ENCODE measurements at places on chromosomes 16 and 17.

GRCh38 chr16:23141959-23142740 lies 7.1 kb downstream of the USP31 start:
- DNase-seq = no peak

GRCh38 chr17:61352408-61352770 lies 47.3 kb upstream of the TBX2 start:
- DNase-seq = no peak

DNA sequence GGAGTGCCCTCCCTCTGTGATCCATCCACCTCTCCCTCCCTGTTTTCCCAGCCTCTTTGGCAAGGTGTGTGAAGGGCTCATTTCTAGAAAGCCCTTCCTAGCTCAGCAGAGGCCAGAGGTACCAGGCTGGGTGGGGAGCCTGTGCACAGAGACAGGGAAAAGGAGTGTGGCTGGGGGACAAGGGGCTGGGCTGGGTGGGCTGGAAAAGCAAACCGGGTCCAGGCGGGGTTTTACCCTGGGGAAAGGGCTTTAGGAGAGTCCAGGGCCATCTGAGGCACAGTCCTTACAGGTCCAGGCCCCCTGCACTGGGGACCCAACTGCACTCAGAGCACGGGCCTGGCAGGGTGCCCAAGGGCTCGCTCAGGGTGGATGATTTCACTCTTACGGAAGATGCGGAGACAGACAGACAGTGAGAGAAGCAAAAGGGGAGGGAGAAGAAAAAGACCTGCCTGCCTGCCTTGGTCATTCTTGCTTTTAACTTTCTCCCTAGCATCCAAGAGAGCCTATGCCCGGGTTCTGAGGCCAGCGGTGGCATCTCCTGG lies 7.0 kb downstream of the CRHR1 start:
- DNase-seq = no peak

- peak; percentile 10 for DNase-seq
Observed at GRCh38 chr16:80346111-80346632, 194.6 kb upstream of the DYNLRB2 start.

DNA sequence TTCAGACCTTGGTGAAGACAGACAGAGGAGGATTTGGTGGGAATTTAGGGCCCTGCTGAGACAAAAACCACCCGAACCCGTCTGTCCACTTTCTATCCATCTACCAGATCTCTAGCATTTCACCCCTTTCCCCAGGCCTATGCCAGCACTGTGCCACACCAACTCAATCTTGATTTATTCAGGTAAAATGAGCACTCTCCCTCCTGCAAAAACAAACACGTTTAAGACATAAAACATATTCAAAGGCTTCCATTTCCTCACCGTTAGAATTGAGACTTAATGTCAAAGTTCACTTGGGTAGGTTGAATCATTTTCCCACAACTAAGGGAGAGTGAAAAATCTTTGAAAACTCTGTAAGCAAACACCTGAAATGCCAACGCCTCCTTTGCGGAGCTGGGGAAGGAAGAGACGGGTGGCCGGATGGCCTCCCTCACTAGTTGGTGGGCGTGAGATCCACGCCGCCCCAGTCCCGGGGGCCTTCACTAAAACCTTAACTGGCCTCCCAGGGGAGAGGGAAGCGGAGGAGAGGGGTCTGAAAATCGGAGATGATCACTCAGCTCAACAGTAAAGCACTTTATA lies 862 bp downstream of the DCAKD start:
- DNase-seq = no peak

DNA sequence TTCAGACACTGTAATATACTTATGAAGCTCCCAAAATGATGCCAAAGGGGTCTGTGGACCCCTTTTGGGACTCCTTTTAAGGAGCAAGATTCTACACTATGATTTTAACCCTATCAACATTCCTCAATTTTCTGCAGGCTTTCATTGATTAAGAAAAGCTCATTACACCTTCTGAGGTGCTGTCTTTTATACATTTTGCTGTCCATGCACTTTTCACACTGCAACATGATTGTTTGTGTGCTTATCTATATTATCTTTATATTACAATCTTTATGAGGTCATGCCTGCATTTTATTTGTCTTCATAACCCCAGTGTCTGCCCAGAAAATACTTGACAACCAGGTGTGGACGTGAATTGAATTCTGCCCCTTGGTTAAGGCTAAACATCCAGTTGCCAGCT lies 482.6 kb upstream of the ZFHX3 start:
- DNase-seq = no peak

DNA sequence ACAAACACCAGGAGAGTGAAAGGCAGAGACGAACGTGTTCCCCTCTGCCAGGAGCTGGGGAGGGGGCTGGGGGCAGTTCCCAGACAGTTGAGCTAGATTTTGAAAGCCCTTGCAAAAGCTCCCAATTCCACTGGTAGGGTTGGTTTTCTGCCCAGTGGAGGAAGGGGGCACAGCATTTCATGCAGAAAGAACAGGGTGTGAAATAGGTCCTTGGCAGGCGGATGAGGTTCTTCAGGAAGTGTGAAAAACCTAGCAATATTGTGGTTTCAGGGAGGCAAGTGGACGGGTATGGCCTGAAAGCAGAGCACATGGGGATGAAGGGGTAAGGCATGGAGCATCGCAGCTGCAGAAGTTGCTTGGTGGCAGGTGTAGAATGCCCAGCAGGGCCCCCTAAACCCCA lies 248.3 kb downstream of the KATNIP start:
- no peak for DNase-seq

GRCh38 chr16:65410801-65411200 lies 288.9 kb upstream of the CDH11 start:
- DNase-seq = no peak

- DNase-seq = no peak
Observed at GRCh38 chr17:50350733-50351132, 4.8 kb downstream of the XYLT2 start.

GRCh38 chr17:67555855-67556254 lies 161.9 kb upstream of the NOL11 start:
- DNase-seq = no peak

DNA sequence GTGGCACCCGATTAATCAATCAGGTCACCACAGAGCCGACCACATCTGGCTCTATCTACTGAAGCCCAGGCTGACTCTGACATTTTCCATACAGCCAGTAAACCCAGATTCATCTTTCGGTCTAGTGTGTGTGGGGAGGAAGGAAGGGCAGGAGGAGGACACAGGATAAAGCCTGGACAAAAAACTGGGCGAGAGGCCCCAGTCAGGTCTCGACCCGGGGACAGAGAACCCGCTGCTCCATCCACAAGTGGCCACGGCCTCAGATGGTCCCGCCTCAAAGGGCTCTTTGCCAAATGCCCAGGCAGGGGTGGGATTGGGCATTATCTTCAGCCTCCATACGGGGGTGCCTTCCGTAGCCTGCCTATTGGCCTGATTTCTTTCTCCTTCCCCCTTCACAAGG lies 7.8 kb downstream of the ABR start:
- DNase-seq = no peak

- no peak for DNase-seq
Observed at GRCh38 chr17:75895370-75896155, 1.2 kb downstream of the TRIM65 start.

DNA sequence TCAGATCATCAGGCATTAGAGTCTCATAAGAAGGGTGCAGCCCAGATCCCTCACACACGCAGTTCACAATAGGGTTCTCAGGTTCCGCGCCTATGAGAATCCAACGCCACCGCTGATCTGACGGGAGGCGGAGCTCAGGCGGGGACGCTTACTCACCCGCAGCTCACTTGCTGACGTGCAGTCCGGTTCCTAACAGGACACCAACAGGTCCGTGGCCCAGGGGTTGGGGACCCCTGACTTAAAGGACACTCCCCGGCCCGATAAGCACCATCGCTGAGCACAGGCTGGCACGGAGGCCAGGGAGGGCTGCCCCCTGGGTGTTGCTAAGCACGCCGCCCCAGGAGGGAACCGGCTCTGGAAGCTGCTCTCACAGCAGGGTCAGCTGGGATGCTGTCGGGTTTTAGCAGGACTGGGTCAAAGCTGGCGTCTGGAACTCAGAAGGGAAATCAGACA lies 30.1 kb upstream of the BAHCC1 start:
- DNase-seq = no peak

DNA sequence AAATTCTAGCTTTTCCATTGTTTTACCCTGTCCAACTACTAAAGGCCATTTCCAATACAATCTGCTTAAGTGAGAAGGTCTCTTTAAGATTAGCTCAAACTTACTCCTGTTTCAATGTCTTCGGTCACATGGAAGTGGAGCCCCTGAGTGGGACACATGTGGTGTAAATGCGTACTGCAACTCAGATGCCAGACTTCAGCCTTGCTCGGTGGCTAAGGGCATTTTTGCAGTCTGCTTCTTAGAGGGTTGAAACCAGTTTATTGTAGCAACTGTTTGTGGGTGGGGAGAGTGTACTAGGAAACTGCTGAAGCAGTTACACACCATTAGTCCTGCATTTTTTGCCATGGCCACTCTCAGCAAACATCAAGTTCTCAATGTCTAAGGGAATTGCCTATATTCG lies 140.6 kb downstream of the PARN start:
- DNase-seq = no peak

DNA sequence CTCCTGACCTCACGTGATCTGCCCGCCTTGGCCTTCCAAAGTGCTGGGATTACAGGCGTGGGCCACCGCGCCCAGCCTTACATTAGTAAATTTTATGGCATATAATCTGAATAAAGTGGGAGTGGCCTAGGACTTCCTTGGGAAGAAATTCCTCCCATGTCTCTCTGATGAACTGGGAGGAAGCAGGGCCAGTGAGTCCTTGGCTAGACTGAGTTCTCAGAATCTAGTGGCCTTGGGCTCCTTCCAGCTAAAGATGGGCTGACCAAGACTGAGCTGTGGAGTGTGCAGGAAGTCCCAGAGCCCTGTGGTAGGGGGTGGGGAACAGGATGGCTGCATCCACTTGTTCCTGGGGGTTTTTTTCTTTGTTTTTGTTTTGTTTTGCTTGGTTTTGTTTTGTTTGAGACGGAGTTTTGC lies 10.0 kb upstream of the NAGLU start:
- no peak for DNase-seq

DNA sequence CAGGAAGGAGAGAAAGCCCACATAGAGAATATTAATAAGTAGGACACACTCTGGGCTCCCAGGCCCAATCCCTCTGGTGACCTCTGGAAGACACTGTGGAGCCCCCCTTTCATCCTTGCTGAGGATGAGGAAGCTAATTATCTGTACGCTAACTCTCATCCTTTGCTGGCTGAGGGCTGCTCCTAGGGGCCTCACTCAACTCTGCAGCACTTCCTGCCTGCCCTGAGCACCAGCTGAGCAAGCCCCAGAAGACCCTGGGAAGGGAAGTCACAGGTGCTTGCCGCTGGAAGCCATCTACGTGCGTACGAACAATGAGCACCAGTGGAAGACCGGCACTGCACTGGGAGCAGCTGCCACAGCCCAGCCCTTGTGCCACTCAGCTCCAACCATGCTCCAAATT lies 145.8 kb upstream of the CDH5 start:
- DNase-seq = no peak

- no peak for DNase-seq
Observed at GRCh38 chr17:49910094-49910857, 58.7 kb upstream of the DLX4 start.
